ENCODE measurements at places on chromosomes 1 and 21.

- DNase-seq: no peak
These were observed 24.2 kb downstream of the SNRNP40 start for GRCh38 chr1:31272369-31272768.

- peak; percentile 17 for DNase-seq
These were observed 30.6 kb downstream of the OMA1 start for GRCh38 chr1:58515794-58516401.

DNA sequence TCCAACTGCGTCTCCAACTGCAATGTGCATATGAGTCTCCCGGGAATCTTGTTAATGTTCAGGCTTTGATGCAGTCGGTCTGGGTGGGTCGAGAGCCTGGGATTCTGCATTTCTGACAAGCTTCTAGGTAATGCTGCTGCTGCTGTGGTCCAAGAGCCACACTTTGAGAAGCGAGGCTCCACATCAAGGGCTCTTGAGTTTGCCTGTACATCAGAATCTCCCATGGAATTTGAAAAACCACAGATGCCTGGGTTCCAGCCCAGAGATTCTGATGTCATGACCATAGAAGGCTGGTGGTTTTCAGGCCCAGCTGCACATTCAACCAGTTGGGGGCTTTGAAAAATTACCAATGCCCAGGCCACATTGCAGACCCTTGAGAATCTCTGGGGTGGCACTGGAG lies 93.9 kb upstream of the TARDBP start:
- DNase-seq: no peak

- DNase-seq: no peak
These were observed 64.4 kb downstream of the GADD45A start for GRCh38 chr1:67749263-67749843.

DNA sequence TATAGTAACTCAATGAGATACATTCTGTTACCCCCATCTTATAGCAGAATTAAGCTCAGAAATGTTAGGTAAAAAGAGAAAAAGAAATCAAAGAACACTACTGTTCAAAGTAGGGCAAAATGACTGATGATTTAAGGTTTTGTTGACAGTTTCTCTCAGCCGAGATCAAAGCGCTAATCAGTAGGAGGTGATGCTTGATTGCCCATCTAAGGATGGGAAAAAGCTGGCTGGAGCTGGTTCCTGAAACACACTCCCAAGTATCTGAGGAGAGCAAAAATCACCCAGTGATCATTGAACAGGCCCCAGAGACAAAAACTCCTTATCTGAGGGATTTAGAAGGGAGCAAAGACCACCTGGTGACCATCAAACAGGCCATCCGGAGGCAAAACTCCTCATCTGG lies 64.5 kb upstream of the CSF1 start:
- DNase-seq: no peak

DNA sequence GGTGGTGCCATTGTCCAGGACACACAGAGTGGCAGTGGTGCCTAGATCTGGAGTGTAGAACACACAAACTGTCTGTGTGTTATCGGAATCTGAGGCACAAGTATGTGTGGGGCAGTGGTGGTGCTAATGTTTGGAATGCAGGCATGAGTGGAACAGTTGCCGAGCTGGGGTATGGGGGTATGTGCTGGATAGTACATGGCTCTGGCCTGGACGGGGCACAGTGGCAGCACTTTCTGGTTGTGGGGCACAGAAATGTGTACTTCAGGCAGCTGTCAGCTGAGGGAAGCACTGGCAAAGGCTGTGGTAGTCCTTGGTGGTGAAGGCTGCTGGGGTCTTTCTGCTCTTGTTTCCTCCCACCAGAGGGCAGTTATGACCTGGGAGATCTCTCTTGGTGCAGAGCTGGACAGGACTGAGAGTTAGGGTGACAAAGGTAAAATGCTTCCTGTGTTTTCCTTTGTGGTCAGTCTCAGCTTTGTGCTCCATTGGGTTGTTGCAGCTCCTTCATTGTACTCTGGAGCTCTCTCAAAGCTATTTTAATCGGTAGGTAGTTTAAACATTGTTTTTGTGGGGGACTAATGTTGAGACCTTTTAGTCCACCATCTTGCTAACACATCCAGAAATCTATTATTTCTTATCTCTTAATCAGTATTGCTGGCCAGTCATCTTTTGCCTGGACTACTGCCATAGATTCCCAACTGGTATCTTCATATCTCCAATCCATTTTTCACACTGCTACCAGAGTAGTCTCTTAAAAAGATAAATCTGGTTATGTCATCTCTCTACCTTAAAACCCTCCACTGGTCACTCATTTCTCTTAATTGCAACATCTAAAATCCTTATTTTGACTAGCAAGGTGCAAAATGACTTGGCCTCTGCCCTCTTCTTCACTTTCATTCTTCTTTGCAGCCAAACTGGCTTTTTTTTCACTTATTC lies 83.9 kb upstream of the NBPF4 start:
- DNase-seq: no peak

- DNase-seq: no peak
These were observed 1069.4 kb upstream of the ADGRL2 start for GRCh38 chr1:80731241-80731894.

- no peak for DNase-seq
These were observed 25.6 kb upstream of the CDC42BPA start for GRCh38 chr1:227343727-227344551.
